ENCODE measurements at places on chromosomes 12 and 14.

GRCh38 chr12:127416796-127417195 lies 850.2 kb upstream of the TMEM132C start:
- DNase-seq = peak; percentile 17

DNA sequence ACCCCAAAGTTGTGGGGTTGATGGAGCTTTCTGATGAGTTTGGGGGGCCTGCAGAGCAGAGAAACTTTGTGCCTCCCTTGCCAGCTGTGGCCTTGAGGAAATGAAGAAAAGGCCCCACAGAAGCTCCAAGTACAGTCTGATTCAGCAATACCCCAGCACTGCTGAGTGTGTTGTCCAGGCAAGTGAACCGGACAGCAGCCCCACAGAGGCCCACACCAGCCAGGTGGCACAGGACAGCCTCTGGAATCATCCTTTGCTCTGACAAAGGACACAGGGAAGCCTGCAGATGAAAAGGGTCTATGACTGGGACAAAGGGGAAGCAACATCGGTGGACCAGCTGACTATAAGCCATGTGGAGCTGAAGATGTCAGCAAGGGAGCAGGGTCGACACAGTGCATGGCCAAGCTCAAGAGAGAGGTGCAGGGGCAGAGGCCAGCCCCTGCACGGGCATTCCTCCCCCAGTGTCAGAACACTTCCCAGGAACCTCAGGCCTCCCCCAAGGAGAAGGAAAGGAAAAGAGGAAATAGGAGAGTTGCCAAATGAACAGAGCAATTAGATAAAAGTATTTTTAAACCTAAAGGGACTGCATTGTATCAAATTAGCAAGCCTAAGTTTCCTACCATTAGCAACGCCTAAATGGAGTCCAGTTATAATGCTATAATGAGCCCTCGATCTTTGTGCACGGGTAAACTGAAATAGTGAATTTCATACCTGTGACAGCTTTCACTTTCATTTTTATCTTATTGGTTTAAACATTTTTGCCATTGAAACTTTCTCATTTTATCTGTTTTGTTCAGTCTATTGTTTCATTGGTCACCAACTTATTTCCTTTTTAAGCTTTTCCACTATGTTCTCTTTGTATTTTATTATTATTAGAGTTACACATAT lies 46.3 kb upstream of the PTGDR start:
- no peak for DNase-seq

GRCh38 chr12:50365709-50366406 lies 30.6 kb downstream of the FAM186A start:
- no peak for DNase-seq

DNA sequence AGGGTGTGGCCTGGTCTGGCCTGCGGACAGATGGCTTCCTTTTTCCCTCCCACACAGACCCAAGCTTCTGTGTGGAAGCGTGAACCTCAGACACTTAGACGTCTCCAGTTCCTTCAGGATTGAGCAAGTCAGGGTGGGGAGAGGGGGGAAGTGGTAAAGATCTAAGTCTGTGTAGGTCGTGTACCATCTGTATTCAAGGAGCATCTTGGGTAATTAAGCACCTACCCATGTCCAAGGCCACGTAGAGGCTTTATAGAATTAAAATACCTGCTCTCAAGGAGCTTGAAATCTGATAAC lies 1.7 kb downstream of the AVIL start:
- no peak for DNase-seq

DNA sequence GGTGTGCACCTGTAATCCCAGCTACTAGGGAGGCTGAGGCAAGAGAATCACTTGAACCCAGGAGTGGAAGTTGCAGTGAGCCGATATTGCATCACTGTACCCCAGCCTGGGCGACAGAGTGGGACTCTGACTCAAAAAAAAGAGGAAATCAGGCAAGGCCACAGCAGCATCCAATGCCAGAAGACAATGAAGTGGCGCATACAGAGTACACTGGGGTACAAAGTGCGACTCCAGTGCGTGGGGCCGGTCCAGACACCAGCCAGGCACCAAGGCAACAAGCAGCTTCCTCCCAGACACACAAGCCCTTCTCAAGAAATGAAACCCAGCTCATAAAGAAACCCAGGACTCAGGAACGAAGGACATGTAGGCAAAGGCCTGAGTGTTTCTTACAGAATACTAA lies 28.2 kb downstream of the TTC7B start:
- DNase-seq = no peak

DNA sequence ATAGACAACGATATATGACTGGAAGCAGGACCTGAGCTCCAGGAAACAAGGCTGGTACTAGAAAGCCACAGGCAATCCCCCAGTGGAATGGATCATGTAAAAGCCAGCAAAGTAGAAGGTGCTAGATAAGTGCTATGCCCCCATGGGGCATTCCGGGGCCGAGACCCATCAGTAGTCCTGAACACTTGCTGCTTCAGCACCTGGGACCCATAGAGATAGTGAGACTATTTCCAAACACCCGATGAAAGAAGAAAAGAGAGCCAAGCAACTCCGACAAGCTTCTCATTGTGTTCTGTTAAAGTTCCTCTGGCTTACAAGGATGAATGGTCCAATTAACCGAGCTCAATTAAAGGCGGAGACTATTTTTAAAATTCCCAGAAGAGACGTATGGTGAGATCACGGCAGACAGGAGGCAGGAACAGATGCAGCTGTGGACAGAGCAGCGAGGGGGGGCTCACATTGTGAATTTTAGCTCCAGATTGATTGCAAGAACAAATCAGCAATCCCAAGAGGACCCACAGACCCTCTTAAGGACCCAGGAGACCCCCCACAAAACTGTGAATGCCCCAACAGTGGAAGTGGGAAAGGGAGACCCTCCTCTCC lies 142.5 kb upstream of the OVCH1 start:
- no peak for DNase-seq

GRCh38 chr12:101552277-101552676 lies 42.5 kb upstream of the MYBPC1 start:
- no peak for DNase-seq

GRCh38 chr12:120093336-120093591 lies 23.3 kb downstream of the RAB35 start:
- no peak for DNase-seq

- no peak for DNase-seq
These were observed 424.1 kb upstream of the OR4E1 start for GRCh38 chr14:22097586-22098292.

GRCh38 chr14:67778792-67779191 lies 37.6 kb downstream of the ZFYVE26 start:
- no peak for DNase-seq

GRCh38 chr14:23663127-23663526 lies 27.0 kb downstream of the DHRS2 start:
- no peak for DNase-seq

DNA sequence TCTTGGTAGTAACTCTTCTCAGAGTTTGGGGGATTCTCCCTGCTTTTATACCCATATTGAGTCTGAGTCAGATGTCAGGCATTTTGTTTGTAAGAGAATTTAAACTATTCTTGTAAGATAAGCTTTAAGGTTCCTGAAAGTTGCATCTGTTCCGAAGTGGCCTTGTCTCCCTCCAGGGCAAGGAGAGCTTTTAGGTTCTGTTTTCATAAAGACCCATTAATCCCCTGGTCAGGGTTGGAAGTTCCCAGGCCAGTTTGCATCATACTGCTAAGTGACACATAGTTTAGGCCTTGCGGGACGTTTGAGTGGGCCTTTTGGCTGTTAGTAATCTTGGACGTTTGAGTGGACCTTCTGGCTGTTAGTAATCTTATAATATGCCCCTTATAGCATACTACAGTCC lies 396.7 kb downstream of the NPAS3 start:
- peak; percentile 6 for DNase-seq

DNA sequence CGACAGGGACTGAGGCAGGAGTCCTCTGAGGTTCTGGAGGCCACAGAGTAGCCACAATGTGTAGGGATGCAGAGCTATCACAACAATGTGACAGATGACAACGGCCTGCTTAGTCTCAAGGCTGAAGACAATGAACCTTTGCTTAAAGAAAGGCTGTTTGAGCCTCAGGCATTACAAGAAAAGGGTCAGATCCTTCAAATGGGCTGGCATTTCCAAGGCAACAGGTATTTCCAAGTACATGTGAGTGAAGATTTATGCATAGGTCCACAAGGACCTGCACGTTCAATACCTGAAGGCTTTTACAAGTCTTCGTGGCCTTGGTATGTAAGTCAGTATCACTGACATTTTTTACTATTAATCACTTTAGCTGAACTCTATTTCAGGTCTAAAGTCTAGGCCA lies 62.0 kb downstream of the TMCC3 start:
- DNase-seq = no peak

DNA sequence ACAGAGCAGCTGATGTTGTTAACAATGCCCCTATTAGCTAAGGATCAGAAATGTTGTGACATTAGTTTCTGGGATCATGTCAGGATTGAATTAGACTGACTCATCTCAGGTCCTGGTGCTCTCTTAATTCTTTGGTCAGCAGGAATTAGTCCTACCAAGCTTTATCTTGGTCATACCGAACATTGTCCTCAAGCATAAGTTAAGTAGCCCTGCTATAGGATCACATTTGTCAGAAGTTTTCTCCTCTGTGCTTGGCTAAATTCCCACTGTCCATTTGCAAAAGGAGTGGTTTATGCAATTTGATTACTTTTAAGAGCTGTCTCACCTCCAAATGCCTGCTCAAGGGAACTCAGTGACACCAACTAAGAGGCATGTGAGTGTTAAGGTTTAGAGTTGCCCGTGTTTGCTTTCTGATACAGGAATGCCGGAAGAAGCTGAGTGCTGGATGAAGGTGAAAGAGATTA lies 48.4 kb upstream of the IFNG-AS1 start:
- peak; percentile 56 for DNase-seq

GRCh38 chr14:71141701-71142374 lies 234.6 kb downstream of the PCNX1 start:
- peak; percentile 87 for DNase-seq

GRCh38 chr12:122876731-122877130 lies 19.2 kb downstream of the VPS37B start:
- no peak for DNase-seq

GRCh38 chr12:39638840-39639239 lies 19.2 kb upstream of the ABCD2 start:
- DNase-seq = no peak

GRCh38 chr14:74035556-74035955 lies 16.4 kb downstream of the BBOF1 start:
- DNase-seq = peak; percentile 32

GRCh38 chr14:72104011-72104613 lies 171.9 kb downstream of the RGS6 start:
- no peak for DNase-seq

DNA sequence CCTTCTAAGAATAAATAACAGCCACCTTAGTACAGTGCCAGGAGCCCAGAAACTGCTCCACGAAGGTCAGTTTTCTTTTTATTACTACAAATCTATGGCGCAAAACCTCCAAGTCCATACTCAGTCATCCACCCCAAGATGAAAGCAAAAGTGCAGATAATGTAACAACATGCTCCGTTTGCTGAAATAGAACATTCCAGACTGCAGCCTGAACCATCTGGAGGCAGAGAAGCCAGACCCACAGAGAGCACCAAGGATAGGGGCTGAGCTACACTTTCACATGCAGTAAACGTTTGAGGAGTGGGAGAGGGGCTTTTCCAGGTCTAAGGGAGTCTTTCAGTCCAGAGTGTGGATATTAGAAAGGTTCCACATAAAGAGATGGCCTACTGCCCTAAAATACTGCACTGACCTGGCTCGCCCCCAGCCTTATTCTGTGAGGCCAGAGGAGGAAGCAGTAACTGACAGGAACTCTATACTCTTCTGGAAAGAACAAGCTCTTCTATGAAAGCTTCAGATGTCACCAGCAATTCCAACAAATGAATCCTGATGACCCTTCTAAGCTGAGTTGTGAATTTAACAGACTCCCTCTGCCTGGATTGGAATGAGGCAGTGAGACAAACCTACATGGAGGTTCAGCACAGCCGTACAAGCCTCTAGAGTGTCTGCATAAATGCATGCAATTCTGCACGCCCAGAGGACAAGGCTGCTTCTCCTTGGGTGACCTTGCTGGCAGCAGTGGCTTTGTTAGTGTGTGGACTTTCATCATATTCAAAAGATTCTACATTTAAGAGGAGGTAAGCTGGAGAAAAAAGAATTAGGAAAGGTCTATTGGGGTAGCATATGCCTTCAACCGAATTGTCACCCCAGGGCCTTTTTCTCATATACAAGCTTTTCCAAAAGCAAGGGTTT lies 153.9 kb upstream of the EGLN3 start:
- DNase-seq = no peak

- DNase-seq = no peak
These were observed 49.1 kb upstream of the ANO4 start for GRCh38 chr12:100745378-100746071.

DNA sequence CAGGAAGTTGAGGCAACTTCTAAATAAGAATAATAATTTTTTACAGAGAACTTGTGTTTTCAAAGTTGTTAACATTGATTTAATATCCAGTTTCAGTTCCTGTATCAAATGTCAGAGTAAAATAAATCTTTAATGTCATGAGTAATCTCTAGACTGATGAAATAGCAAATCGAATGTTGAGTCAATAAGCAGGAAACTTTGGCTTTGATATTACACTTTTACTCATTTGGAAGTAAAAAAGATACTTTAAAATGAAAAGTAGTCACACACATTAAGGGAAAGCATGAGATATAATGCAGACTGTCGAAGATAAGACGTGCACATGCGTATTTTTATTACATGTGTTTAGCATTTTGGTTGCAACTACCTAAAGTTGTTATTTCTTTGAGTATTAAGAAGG lies 78.2 kb upstream of the PTGDR start:
- DNase-seq = no peak

DNA sequence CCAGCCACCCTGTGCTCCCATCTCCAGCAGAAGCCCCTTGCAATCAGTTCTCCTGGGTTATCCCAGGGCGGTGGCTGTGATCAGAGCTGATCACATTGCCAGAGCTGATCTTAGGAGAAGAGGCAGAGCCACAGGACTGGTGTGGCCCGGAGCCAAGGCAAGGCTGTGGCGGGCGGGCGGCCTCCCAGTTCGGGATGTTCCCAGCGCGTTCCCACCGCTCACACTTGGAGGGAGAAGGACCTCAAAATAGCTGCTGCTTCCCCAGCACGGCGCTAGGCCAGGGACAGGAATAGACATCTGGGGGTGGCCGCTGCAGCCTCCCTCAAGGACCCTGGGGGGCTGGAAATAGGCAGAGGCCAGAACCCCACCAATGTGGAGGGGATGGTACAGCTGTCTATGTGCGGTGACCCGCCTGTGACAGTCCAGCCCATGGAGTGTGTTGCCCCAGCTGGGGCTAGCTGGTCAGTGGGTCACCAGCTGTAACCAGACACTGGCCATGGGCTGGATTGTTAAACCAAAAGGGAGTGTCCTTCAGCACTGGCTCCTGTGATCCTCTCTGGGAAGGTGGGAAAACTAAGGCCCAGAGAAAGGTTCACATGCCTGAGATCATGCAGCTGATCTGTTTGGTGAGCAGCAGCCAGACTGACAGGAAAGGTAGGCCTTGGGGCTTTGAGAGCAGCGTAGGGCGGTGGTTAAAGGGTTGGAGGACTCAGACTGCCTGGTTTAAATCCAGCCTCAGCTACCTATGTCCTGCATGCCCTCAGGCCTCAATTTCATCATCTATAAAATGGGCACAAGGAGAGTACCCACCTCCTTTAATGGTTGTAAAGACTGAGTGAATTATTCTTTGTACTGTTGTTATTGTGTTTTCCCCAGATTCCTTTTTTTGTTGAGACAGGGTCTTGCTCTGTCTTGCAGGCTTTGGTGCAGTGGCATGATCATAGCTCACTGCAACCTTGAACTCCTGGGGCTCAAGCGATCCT lies 8.0 kb upstream of the POP5 start:
- DNase-seq = no peak

- no peak for DNase-seq
These were observed 25.4 kb downstream of the DNAH10 start for GRCh38 chr12:123787466-123787865.

- no peak for DNase-seq
These were observed 31.1 kb upstream of the DHRS7 start for GRCh38 chr14:60196291-60196690.

GRCh38 chr12:3998397-3998796 lies 125.2 kb upstream of the PARP11 start:
- no peak for DNase-seq

All from fibroblast of upper back skin (primary cell).